ENCODE measurements at places on chromosomes 2 and 18. TPM values are rescaled to one million over a fixed set of nuclear protein-coding genes. Genes with fewer than 3 reads are reported as not detected.

DNA sequence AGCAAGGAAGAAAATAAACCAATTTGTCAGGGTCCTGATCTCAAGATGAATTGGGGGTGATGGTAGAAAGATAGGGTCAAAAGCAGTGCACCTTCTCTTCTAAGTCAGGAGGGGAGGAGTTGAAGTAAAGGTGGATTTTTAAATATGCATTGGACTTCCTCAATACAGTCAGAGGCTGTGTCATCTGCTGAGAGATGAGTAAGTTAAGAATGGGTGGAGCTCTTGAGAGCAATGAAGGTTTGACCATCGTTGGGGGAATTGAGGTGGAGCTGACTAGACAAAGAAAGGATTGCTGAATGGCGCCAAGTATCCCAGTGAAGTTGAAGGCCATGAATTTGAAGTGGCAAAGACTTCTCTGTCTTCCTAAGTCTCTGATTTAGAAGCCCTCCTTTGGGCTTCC lies 18.4 kb upstream of the CPO start:
- H3K4me3 ChIP-seq, result no peak overlapping the region
- no peak overlapping the region for H3K27ac ChIP-seq

DNA sequence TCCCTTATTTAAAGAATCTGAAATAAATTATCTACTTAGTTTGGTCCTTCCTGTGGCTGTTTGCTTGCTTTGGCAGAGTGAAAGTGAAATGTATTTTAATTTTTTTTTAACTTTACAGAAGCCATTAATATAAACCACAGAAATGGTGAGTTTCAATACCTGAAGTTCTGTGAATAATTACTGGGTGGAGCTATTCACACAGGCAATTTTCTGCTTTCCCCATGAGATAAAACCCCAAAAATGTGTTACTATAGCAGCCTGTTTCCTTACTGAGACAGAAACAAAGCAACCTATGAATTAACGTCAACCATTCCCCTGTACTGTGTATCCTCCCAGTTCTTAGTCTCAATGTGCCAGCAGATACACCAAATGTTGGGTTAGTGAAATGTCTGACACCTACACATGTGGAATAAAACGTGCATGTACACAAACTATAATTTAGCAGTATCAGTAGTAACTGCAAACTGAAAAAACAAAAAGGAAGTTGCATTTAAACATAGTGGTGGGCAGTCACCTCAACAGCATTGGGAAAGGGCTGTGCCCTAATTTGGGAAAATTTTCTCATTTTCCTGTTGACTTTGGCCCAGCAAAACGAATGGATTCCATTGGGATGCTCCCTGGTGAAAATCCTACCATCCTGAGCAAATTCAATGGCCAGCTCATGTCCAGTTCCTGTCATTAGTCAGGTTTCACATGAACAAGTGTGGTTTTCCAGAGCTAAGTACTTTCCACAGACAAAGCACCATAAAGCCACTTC lies 73.1 kb upstream of the RMDN2 start:
- H3K4me3 ChIP-seq, result no peak overlapping the region
- peaks cover 5% of the 10 kb centered on the region for H3K27me3 ChIP-seq
- no peaks in the 10 kb centered on the region for H3K36me3 ChIP-seq
- no peak for DNase-seq
- H3K27ac ChIP-seq, result no peak overlapping the region

- no peaks in the 10 kb centered on the region for H3K36me3 ChIP-seq
- no peaks in the 10 kb centered on the region for H3K4me1 ChIP-seq
- H3K4me3 ChIP-seq, result no peak overlapping the region
- no peak overlapping the region for H3K27ac ChIP-seq
- DNase-seq, result no peak
Measured at GRCh38 chr2:53740170-53740569, 27.4 kb upstream of the CHAC2 start.

GRCh38 chr2:46003903-46004473 lies 293.2 kb upstream of the EPAS1 start:
- no peak overlapping the region for H3K27ac ChIP-seq
- DNase-seq, result no peak
- peaks cover 39% of the 10 kb centered on the region for H3K27me3 ChIP-seq
- H3K4me1 ChIP-seq, result no peaks in the 10 kb centered on the region

DNA sequence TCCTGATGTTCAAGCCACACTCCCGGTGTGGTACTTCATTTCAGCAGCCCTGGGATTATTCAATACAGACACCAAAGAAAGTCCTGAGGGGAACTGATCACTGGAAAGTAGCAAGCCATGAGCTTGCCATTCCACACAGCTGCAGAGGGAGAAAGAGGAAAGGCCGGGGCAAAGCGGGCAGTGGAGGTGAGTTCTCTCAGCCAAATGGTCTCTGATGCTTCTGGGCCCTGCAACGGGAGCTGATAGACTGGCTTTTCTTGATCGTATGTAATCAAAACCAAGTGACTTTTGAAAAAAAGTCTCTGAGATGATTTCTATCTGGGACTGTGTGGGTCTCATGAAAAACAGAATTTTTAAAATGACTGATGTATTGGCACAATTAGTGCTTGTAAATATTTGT lies 152.9 kb downstream of the ALPK2 start:
- no peaks in the 10 kb centered on the region for H3K4me1 ChIP-seq
- H3K4me3 ChIP-seq, result no peak overlapping the region
- H3K27me3 ChIP-seq, result peaks cover 4% of the 10 kb centered on the region
- H3K27ac ChIP-seq, result no peak overlapping the region
- no peak for DNase-seq

- no peaks in the 10 kb centered on the region for H3K27me3 ChIP-seq
- H3K4me1 ChIP-seq, result no peaks in the 10 kb centered on the region
- DNase-seq, result no peak
- H3K36me3 ChIP-seq, result 0 out of 3 replicates have a peak, but pooled peaks cover 2% of the 10 kb centered on the region
- no peak overlapping the region for H3K4me3 ChIP-seq
Measured at GRCh38 chr2:202771741-202772460, 99.7 kb downstream of the ICA1L start.

DNA sequence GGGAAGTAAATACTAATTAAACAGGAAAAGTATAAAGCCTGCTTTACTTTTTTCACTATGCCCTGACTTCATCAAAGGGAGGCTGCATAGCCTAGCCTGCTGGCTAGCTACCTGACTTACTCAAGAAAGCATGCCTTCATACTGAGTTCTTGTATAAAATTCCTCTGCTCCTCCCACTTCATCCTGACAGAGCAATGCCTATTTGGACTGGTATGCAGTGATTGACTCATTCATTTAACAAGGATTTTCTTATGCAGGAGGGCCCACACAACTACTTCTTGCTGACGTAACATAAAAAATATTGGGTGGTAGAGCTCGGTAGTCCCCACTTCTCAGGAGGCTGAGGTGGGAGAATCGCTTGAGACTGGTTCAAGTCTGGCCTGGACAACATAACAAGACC lies 70.5 kb downstream of the PRPF40A start:
- no peak for DNase-seq
- no peak overlapping the region for H3K27ac ChIP-seq
- no peak overlapping the region for H3K4me3 ChIP-seq
- H3K36me3 ChIP-seq, result peaks cover 5% of the 10 kb centered on the region

GRCh38 chr2:224127871-224128501 lies 88.9 kb upstream of the SERPINE2 start:
- no peak overlapping the region for H3K4me3 ChIP-seq
- no peak overlapping the region for H3K27ac ChIP-seq
- no peaks in the 10 kb centered on the region for H3K27me3 ChIP-seq
- H3K36me3 ChIP-seq, result no peaks in the 10 kb centered on the region

GRCh38 chr2:102736110-102736409 lies 25.8 kb upstream of the TMEM182 start:
- peaks cover 6% of the 10 kb centered on the region for H3K4me1 ChIP-seq
- H3K27me3 ChIP-seq, result no peaks in the 10 kb centered on the region
- H3K4me3 ChIP-seq, result peak overlapping the region; percentile 79
- DNase-seq, result no peak

DNA sequence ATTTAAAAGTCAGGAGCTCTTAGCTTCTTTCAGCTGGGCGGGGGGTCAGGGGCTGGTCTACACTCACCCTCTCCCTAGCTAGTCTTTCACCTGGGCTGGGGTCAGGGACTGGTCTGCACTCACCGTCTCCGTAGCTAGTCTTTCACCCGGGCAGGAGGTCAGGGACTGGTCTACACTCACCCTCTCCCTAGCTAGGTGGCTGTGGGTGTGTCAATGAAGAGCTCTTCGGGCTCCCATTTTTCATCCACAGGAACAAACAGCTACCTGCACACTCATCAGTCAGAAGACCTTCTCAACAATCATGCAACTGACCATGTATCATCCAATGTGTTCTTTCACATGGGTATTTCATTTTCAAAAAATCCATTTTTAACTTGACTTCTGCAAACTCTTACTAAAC lies 8.0 kb downstream of the CHST10 start:
- H3K4me1 ChIP-seq, result peaks cover 4% of the 10 kb centered on the region
- no peak overlapping the region for H3K27ac ChIP-seq
- no peak for DNase-seq
- H3K36me3 ChIP-seq, result peaks cover 67% of the 10 kb centered on the region
- H3K4me3 ChIP-seq, result no peak overlapping the region

DNA sequence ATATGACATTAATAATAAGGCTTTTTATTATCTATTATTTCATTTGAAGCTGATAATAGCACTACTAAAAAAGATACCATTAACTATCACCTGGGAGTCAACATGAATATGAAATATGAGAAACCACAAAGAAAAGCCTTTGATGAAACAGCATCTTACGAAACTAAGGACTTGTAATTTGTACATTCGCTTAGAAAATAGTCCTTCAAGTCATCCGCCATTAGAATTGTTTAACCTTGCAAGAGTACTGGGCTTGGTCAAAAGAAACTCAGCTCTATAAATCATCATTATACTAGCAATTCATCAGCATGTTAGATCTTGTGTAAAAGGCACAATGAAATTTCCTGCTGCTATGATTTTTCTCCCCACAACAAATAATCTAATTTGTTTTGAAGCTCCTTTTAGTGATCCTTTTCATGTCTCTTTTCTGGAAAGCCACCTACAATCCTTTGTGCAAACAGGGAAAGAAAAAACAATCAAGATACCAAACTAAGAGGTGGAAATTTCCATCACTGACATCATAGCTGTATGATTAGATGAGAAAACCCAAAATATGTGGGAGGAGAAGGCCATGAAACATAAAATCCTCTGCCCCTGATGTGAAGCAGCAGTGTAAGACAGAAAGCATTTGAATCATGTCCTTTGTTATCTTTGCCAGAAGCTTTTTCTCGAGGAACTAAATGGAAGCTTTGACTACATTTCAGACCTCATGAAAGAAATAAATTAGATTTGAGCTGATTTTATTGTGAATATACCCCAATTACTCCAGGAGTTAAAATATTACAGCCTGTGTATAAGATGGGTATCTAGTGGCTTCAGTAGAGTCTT lies 31.2 kb downstream of the SCN9A start:
- no peaks in the 10 kb centered on the region for H3K4me1 ChIP-seq
- no peak for DNase-seq
- H3K36me3 ChIP-seq, result no peaks in the 10 kb centered on the region
- H3K4me3 ChIP-seq, result no peak overlapping the region

TMEM17 gene
- polyA plus RNA-seq, result 1.3 TPM

STEAP3 gene
- polyA plus RNA-seq, result 12.7 TPM

MYL12B gene
- polyA plus RNA-seq, result 270 TPM

SANBR gene
- 4.5 TPM for polyA plus RNA-seq

BIRC6 gene
- 28.1 TPM for polyA plus RNA-seq

UGT1A3 gene
- not detected for polyA plus RNA-seq

SCN3A gene
- polyA plus RNA-seq, result not detected

All from K562 (cell line).